AG09319 (cell line): ENCODE measurements at places on chromosomes 7 and 10.

DNA sequence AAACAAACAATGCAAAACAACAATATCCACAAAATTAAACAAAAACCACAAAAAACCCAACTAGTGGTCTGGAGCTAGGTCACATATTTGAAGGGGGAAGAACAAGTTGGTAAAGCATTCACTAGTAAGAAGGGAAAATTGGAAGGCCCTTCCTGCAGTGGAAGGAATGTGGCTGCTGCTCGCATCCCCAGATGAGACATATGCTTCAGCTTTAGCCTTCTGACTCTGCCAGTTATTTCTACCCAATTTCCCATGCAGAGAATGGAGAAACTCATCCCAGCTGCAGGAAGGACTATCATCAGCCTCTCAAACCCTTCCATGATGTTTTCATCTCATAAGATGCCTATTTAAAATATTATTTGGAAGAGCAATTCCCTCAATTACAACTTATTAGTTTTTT is 176.6 kb downstream of the BMPER start:
- DNase-seq, result no peak

GRCh38 chr7:140707132-140707531 is 10.6 kb downstream of the NDUFB2 start:
- no peak for DNase-seq

- DNase-seq, result no peak
Observed at GRCh38 chr7:15178065-15178464, 275.5 kb upstream of the DGKB start.

DNA sequence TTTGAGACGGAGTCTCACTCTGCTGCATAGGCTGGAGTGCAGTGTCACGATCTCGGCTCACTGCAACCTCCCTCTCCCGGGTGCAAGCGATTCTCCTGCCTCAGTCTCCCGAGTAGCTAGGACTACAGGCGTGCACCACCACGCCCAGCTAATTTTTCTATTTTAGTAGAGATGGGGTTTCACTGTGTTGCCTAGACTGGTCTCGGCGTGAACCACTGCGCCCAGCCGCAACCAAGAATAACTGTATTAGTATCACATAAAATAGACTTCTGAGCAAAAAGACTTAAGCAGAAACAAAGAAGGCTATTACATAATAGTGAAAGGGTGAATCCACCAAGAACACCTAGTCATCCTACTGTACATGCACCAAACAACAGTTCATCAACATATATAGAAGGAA is 67.6 kb upstream of the TFEC start:
- DNase-seq, result no peak

GRCh38 chr10:101965075-101965765 is 90.8 kb downstream of the ARMH3 start:
- no peak for DNase-seq

- no peak for DNase-seq
Observed at GRCh38 chr10:59383436-59383835, 21.1 kb upstream of the FAM13C start.

DNA sequence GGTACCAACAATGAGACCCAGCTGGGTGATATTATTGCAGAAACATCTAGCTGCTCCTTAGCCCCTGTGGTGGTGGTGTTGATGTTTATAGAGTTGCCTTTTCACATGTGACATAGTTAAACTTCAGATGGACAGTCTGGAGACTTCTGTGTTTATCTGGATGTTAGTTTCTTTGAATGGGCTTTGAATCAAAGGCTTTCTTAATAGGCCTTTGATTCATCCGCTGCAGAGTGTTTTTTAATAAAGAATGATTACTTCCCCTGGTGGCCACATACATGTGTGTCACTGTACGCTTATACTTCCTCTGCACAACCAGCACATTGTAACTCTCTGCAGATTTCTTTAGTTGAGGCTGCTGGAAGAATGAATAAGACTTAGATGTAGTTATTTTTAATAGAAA is 221.0 kb downstream of the DYNC1I1 start:
- DNase-seq, result no peak

- DNase-seq, result no peak
Observed at GRCh38 chr7:155164316-155164715, 94.2 kb downstream of the HTR5A start.

GRCh38 chr7:6718124-6718523 is 11.4 kb upstream of the ZNF12 start:
- DNase-seq, result no peak

DNA sequence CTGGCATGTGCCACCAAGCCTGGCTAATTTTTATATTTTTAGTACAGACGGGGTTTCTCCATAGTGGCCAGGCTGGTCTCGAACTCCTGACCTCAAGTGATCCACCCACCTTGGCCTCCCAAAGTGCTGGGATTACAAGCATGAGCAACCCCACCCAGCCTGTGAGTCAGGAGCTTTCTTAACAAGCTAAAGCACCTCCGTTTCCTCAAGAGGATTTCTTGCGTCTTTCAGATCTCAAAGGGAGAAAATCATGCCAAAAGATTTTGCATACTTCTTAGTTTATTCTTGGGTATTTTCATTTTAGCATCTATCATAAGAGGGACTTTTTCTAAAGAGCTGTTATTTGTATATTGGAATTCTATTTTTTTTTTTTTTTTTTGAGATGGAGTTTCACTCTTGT is 47.9 kb upstream of the FOXK1 start:
- DNase-seq, result no peak

DNA sequence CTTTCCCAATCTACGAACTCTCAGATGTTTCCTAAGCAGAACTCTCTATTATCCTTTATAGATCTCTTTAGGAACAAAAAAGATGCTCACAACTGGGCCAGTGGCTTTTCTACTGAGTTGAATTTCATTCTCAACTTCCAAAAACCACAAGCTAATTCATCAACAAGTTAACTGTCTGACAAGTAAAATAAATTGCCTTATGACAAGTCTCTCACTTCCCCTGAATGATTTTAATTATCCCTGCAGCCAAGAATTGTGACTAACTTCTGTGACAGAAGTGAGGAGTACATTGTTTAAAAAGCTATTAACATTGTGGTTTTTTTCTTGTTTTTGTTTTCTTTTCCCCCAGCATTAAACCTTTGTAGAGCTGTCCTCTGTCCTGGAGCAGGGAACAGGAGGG is 343.1 kb downstream of the HPSE2 start:
- DNase-seq, result no peak

- no peak for DNase-seq
Observed at GRCh38 chr10:109430043-109430760, 493.1 kb downstream of the XPNPEP1 start.

DNA sequence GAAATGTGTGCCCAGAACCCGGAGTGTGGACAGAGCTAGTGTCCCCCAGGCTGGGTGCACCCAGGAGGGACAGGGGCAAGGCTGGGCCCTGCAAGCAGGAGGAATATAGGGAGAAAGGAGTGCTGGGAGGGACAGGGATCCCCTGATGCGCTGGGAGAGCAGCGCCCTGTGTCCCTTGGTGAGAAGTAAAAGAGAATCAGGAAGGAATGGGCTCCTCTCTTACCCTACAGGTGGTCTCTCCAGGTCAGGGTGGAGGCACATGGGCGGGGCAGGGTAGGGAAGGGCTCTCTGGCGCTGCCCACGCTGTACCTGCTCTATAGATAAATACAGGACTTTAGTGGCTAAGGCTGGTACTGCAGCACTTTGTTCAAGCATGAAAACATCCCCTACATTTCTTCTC is 753.8 kb downstream of the GRID1 start:
- no peak for DNase-seq

DNA sequence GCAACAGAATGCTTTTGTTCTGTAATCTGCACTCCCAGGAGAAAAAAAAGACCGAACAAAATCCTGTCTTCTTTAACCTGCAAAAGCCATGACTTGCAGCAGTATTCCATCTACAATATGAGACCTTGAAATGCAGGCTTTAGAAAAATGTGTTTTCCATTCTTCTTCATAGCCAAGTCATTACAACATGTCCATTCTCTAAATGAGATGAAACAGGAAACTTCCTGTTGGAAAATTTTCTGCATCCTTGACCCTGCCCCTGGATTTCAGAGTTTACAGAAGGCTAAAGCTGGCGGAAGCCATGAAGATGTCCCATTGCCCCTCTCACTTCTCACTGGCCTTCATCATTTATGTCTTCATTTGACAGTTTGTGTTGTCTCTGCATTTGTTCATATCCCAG is 546.4 kb downstream of the TNS3 start:
- no peak for DNase-seq

- DNase-seq, result no peak
Observed at GRCh38 chr7:76343294-76343930, 15.4 kb downstream of the YWHAG start.

DNA sequence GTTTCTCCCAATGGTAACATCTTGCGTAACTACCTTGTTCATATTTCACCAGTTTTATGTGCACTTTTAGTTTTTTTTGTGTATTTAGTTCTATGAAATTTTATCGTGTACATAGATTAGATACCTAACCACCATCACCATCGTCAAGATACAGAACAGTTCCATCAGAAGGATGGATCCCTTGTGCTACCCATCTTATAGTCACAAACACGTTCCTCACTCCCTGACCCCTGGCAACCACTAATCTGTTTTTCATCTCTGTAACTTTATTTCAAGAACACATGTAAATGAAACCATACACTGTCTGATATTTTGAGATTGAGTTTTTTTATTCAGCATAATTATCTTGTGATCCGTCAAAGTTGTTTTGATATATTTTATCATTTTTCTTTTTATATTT is 29.9 kb downstream of the FANK1 start:
- no peak for DNase-seq

DNA sequence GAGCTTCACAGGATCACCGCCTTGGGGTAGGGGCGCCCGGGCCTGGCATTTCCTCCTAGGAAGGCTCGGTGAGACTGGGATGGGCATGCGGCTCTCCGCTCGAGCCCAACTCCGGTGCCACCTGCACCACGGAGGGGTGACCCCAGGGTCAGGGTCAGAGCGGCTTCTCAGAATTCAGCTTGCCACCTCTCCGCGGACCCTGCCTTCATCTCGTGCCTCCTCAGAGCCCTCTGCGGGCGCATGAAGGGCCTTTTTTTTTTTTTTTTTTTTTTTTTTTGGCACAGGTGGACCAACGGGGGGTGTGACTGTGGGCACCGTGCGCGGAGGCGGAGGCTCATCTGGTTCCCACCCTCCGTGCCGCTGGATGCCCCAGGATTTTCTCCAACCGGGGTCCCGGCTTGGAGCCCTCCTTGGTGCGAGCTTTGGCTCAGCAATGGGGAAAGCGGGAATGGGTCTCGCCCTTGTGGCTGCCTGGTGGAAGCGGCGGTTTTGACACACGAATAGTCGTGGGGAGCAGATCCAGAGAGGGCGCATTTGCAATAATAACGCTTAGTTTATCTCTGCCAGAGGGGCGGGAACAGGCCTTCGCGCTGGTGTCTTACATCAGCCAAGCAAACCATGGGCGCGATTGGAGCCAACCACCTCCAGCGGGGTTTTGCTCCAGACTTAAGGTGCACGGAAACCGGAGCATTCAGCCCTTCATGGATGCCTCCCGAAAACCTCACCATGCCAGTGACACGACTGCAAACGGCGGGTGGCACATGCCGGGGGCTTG is 5.0 kb upstream of the TNRC18 start:
- DNase-seq, result peak; percentile 75

GRCh38 chr7:85023916-85024315 is 162.9 kb downstream of the SEMA3D start:
- DNase-seq, result no peak

DNA sequence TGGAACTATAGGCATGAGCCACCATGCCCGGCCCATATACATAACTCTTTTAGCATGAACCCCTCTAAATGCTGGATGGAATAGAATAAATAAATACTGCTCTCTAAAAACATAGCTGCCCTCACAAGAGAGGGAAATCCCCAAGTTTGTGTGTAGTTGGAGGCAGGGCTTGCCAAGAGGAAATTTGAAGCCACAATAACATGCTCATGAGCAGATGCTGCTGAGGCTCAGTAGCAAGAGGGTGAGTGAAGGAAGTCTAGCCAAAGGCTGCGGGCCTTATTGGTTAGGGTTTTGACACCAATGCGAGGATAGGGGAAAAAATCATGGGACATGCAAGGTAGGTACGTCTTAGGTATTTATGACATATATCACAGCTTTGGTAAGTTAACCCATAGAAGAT is 17.3 kb downstream of the TPK1 start:
- DNase-seq, result no peak

DNA sequence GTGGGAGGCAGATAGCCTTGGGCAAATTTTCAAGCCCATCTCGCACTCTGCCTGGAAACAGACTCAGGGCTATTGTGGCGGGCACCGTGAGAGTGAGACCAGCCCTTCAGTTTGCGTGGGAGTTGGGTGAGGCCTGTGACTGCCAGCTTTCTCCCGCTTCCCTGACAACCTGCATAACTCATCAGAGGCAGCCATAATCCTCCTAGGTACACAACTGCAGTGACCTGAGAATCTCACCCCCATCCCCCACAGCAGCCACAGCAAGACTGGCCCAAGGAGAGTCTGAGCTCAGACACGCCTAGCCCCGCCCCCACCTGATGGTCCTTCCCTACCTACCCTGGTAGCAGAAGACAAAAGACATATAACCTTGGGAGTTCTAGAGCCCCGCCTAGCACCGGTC is 275.4 kb downstream of the GRID1 start:
- no peak for DNase-seq

GRCh38 chr7:34425194-34425593 is 232.8 kb upstream of the NPSR1 start:
- DNase-seq, result no peak

DNA sequence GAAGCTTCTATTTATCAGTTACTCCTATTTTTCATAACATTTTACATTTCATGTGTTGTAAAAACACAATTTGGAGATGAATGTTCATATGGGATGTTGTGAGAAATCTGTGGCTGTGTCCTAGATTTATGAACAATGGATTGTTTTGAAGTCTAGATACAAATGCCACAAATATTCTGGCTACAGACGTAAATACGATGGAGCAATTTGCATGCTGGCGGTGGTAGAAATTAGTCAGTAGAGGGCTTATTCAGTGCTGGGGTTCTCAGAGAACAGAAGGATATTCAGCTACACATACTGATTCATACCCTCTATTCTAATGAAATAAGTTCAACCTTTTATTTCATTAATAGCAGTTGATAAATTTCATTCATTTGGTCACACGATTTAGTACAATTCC is 48.8 kb downstream of the PLPP4 start:
- no peak for DNase-seq

DNA sequence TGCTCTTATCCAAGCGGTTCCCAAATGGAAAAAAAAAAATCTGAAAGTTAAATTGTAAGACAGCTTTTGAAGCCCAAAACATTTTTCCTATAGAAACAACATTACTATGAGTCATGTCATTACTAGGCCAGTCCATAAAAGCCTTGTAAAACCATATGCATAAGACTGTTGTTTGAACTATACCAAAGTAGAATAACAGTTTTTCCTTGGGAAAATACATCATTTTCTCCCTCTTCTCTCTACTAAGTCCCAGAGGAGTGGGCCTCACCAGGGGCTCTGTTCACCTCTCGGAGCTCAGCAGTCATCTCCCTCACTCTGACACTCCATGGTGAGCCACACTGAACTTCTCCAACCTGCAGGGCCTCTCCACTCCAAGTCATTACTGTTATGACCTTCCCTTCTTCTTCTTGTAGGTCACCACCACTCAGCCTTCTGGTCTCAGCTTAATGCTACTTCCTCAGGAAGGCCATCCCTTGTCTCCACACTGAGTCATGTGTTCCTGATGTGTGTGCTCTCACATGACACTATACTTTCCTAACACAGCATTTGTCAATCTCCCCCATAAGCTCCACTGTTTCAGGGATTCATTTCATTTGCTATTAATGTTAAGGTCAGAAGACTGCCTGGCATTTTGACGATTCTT is 32.5 kb downstream of the ZNF438 start:
- no peak for DNase-seq

GRCh38 chr7:115300231-115300870 is 378.5 kb downstream of the MDFIC start:
- peak; percentile 67 for DNase-seq

- DNase-seq, result peak; percentile 19
Observed at GRCh38 chr7:28062197-28062991, 118.2 kb downstream of the JAZF1 start.
